Hindlimb muscle (tissue), 1 donor: ENCODE measurements at places on chromosomes 13 and 19. TPM values are rescaled to one million over a fixed set of nuclear protein-coding genes. Genes with fewer than 3 reads are reported as not detected.

DNA sequence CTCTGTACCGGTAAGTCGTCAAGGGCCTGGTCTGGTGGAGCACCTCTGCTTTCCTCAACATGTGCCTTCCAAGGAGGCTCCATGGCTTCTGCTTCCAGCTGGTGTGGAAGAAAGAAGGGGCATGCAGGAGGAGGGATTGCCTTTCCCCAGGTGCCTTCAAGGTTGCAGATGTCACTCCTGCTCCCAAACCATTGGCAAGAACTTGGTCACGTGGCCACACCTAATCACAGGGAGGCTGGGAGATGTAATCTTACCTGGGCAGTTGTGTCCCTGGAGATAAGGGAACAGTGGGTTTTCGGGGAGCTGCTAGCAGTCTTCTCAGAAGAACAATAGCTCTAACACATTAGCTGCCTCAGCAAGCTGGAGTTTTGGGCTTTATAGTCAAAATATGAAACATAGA, 9.7 kb upstream of the GPR18 start:
- no peak for DNase-seq

ENOX1 gene
- polyA plus RNA-seq: 8.4 TPM

GRCh38 chr13:51440381-51440780, 12.5 kb downstream of the INTS6 start:
- no peak for DNase-seq

- DNase-seq: no peak
Measured at GRCh38 chr13:27267596-27267995, 3.0 kb upstream of the RASL11A start.

DNA sequence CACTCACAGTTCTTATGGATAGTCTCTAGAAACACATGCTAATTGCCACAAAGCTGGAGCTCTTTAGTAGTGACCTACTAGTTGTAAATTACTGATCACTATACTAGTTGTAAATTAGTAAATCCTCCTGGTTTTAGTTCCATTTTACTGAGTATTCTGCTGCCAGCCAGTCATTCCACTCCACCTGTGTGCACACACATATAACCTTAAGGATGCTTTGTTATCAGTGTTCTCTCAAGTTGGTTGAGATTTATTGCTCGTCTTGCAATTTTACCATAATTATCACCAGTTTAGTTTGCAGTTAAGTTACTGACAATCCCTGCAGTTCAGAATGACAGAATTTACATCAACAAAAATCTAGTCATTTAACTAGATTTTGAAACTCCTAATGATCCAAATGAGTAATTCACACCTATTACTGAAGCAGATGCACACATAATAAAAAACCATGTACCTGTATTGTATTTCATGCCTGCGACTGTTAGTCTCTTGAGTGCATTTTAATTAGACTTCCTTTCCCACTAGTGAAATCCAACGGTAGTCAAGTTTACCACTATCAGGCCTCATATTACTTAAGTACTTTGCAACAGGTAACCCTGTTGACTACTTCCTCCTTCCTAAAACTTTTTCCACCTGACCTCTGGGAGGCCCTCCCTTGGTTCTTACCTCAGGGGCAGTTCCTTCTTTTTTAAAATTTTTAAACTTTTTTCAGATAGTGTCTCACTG, 7.6 kb downstream of the TPT1 start:
- DNase-seq: no peak

EDNRB gene
- polyA plus RNA-seq: 10.6 TPM

SIGLEC12 gene
- 0.22 TPM for polyA plus RNA-seq

- DNase-seq: no peak
Measured at GRCh38 chr19:17420475-17420924, 653 bp downstream of the MVB12A start.

- DNase-seq: no peak
Measured at GRCh38 chr19:45149129-45149528, 11.7 kb downstream of the NKPD1 start.

GRCh38 chr13:99334221-99334620, 27.0 kb upstream of the GPR183 start:
- DNase-seq: no peak

- DNase-seq: no peak
Measured at GRCh38 chr13:24282256-24282655, 27.1 kb upstream of the C1QTNF9 start.

DNA sequence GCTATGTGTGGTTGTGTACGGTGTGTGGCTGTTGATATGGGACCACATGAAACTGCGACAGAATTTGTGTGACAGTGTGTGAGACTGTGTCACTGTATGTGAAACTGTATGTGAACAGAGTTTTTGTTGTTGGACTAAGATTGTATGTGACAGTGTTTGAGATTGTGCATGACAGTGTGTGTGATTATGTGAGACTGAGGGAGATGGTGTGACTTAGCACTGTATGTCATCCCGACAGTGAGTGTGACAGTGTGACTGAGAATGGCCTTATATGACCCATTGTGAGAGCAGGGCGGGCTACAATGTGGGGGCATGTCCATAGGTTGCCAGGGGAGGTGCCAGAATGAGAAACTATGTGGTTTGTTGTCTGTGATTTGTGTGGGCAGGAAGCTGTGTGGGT, 930 bp downstream of the ZNF583 start:
- no peak for DNase-seq

GRCh38 chr19:57037556-57037955, 82.2 kb upstream of the USP29 start:
- DNase-seq: peak; percentile 58

ZNF99 gene
- 0.23 TPM for polyA plus RNA-seq

GRCh38 chr19:952049-952679, 26.3 kb downstream of the ARID3A start:
- DNase-seq: no peak

- no peak for DNase-seq
Measured at GRCh38 chr19:18338541-18338940, 1.9 kb upstream of the PGPEP1 start.

KIR3DL2 gene
- polyA plus RNA-seq: not detected

GRCh38 chr13:113155982-113156655, 2.3 kb upstream of the PROZ start:
- no peak for DNase-seq

DNA sequence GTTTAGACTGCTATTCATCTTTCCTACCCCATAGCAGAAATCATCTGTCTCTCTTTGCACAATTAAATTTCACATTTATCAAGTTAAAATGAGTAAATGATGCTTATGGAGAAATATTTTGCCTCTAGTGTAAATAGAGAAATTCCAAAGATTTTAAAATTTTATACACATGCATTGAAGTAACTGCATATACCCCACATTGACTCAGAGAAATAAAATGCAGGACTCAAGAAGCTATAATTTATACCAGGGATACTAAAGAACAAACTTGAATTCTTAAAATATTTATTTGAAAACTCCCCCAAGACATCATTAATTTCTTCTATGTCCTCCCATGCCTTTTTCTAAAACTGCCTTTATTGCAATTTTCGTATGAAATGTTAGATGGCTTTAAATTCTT, 165.8 kb downstream of the DIAPH3 start:
- DNase-seq: no peak

GRCh38 chr13:48725271-48725670, 71.5 kb downstream of the CYSLTR2 start:
- DNase-seq: no peak

NOSIP gene
- polyA plus RNA-seq: 59.7 TPM

ZGLP1 gene
- 5.0 TPM for polyA plus RNA-seq

GRCh38 chr13:40394304-40394985, 272.0 kb downstream of the FOXO1 start:
- DNase-seq: no peak

DNA sequence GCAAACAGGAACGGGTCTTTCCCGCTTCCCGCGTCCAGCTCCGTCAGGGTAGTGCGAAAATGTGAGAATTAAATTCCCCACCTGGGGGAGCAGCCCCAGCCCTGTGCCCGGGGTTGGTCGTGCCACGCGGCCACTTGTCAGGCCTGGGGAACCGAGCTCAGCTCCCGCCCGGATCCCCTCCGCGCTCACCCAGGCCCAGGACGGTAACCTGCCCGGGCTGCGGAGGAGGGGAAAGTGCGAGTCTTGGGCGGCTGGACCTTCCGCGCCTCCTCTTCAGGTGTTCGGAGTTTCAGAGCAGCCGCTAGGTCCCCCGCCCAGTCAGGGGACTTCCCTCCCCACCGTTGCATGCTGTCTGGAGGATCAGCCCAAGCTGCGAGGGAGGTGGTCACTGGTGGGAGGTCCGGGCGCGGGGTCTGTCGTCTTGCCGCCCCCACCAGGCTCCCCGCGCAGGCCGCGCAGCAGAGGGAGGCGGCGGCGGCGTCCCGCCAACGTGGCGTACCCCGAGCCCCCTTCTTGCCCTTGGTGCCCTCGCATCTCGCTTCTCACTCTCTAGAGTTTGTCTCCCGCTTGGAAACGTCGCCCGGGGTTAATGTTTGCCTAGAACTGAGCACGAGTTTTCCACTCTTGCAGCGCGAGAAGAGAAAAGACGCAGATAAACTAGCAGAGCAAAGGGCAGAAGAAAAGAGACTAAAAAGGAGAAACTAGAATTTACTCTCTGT, 8.1 kb downstream of the URAD start:
- DNase-seq: no peak

CASP14 gene
- 0.31 TPM for polyA plus RNA-seq

CD70 gene
- not detected for polyA plus RNA-seq

PROSER3 gene
- polyA plus RNA-seq: 16.3 TPM
